Stimulated activated CD8-positive, alpha-beta memory T cell treated with anti-CD3 and anti-CD28 coated beads, Interleukin-2, amount 100 ng/mL, for 1 hour (primary cell): ENCODE measurements at places on chromosomes 2 and 18.

DNA sequence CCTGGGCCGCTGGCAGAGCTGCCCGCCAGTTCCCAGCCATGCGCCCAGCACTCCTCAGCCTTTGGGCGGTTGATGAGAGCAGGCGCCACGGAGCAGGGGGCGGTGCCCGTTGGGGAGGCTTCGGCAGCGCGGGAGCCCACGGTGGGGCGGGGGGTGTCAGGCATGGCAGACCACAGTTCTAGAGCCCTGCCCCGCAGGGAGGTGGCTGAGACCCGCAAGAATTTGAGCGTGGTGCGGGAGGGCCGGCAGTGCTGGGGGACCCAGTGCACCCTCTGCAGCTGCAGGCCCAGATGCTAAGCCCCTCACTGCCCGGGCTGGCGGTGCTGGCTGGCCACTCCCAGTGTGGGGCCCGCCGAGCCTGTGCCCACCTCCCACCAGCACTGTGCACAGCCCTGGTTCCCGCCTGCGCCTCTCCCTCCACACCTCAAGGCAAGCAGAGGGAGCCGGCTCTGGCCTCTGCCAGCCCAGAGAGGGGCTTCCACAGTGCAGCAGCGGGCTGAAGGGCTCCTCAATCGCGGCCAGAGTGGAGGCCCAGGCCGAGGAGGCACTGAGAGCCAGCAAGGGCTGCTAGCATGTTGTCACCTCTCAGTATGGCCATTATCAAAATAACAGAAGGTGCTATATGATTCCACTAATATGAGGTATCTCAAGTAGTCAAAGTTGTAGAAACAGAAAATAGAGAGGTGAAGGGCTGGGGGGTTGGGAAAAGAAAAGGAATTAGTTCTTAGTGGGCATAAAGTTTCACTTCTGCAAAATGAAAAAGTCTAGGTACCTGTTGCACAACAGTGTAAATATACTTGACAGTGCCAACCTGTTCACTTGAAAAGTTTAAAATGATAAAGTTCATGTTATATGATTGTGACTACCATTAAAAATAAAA, 72.3 kb downstream of the SH3YL1 start:
- no peak for DNase-seq

DNA sequence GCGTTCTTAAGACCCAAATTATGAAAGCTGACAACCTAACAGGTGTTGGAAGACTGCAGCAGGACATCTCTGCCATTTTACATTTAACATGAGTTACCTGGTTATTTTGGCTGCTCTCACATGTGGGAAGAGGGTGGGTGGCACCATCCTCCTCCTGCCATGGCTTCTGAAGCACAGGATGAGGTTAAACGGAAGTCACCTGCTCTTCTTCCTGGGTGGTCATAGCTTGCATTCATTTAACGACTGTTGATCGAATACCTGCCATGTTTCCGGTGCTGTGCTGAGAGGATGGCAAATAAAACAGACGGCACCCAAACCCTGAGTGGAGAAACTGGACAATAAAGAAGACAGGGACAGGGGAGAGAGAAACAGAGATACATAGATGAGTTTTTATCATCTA, 118.0 kb downstream of the RHBDD1 start:
- no peak for DNase-seq

DNA sequence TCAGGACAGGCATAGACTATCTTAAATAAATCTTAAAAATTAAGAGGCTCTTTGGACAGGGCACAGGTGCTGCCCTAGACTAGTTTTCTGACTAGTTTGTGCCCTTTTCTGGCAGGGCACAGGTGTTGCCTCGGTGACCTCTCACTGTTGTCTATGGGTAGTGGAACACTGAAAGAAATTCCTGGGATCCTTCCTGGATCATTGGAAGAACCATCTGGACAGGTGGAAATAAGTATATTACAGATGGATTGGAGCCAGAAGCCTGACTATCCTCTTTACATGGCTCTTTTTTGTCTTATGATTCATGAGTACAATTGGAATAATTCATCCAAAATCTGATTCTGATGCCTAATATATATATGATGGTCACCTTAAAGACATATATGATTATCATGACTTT, 286.6 kb downstream of the RIT2 start:
- DNase-seq = no peak

DNA sequence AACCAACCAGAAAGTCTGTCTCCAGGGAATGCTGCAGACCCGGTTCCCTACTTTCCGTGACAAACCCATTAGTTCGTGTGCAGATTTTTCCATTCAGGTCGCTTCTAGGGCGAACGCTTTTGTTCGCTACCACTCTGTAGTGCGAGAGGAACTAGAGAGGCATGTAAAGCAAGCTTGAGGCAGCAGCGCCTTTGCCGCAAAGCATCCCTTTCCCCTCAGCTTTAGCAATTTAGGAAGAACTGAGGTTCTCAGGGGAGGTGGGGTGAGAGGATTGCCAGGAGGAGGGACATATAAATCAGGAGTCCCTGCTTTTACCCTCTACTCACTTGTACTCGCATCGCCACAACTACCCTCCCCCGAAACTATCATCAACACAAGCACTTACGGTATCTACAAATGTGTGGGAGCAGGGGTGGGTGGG, 748 bp upstream of the ZNF804A start:
- DNase-seq = no peak

GRCh38 chr2:13056259-13056843, 339.6 kb downstream of the TRIB2 start:
- DNase-seq = no peak

DNA sequence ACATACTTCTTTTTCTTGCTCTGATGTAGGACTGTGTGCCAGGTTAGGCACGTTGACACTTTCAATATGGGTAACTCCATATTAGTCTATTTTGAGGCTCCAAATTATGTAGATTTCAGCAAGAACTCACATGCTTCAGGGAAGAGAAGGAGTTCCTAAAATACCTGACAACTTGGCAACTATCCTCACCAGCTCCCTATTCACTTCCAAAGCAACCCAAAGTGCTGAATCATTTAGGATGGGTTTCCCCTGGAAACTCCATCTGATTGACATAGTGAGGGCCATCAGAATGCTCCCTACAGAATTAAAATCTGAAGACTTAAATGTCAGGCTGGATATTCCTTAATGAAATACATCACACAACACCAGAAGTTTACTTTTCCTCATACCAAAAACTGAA, 32.5 kb upstream of the NFU1 start:
- no peak for DNase-seq

- no peak for DNase-seq
These were observed 86.5 kb upstream of the TTC39C start for GRCh38 chr18:23927821-23928746.

DNA sequence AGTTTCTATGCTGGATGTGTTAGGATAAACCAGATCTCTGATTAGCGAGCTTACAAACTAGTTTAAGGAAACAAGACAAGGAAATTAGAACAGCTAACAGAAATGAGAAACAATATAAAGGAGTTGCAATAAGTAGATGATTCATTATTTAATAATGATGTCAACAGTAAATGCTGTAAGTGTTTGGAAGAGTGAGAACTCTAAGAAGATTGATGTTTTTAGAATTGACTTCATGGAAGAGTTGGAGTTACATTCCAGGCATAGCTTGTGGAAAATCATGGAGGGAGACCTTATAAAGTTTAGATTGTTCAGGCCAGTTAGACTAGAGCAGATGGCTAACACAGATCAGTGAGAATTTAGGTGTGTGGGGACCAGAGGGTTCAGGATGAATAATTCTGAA, 32.6 kb downstream of the PPP1R1C start:
- DNase-seq = no peak

DNA sequence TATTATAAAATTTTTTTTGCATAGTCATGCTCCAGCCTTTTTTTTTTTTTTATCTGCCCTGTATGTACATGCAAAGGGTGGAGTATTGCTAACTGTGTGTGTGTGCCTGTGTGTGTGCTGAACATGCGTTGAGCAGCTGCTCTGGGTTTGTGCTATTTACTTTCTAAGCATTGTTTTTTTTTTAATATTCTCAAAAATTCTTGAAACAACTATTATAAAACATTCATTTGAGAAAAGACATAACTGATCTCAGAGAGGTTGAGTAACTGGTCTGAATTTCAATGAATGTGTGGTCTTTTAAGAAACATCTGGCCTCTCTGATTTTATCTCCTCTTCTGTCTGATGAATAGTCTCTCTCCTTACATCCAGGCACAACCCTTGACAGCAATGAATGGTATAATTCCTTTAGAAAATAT, 366.0 kb upstream of the SLC14A2 start:
- DNase-seq = no peak

GRCh38 chr2:197254776-197255530, 55.6 kb downstream of the ANKRD44 start:
- DNase-seq = no peak

GRCh38 chr2:232321156-232321816, 57.3 kb upstream of the ALPP start:
- no peak for DNase-seq

- no peak for DNase-seq
These were observed 5.5 kb downstream of the UBE2E3 start for GRCh38 chr2:180985771-180986395.

- no peak for DNase-seq
These were observed 854.3 kb upstream of the ACVR2A start for GRCh38 chr2:146990311-146991054.

- DNase-seq = peak; percentile 33
These were observed 193.7 kb upstream of the ID2 start for GRCh38 chr2:8488001-8488738.

DNA sequence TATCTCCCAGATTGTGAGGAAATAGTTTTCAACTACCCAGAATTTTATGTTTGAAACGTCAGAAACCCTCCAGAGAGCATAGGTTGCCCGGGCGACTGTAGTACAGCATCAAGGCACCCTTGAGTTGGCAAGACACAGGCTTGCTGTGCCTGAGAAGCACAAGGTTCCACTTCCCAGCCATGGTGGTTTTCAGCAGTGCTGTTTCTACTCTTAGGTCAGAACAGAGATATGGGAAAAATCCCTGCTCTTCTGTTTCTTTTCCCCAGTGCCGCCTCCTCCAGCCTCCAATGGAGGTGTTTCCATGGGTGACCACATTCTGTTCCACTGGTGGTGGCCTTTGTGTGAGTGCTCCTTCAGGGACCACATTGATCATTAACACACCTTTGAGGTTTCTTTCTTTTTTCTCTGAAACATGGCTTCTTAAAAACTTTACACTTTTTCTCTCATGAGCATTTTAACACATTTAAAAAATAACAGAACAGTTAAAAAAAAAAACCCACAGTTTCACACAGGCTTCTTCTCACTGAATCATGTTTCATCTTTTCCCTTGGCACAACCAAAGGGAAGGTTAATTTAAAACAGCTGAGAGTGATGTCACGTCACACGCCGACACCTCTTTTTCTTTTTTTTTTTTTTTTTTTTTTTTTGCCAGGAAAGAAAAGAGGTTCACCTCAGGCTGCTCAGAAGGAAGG, 229.3 kb upstream of the HDAC4 start:
- no peak for DNase-seq

- DNase-seq = no peak
These were observed 33.6 kb upstream of the CD28 start for GRCh38 chr2:203672856-203673255.

GRCh38 chr2:68466778-68467076, 367 bp downstream of the FBXO48 start:
- no peak for DNase-seq

- DNase-seq = no peak
These were observed 33.9 kb downstream of the SOWAHC start for GRCh38 chr2:109648041-109648527.

GRCh38 chr2:219125886-219126270, 34.7 kb downstream of the NHEJ1 start:
- no peak for DNase-seq

- no peak for DNase-seq
These were observed 270.2 kb downstream of the LOXHD1 start for GRCh38 chr18:46386788-46387187.

GRCh38 chr2:101112772-101113157, 38.4 kb downstream of the TBC1D8 start:
- DNase-seq = no peak

GRCh38 chr2:208929139-208929864, 494.5 kb upstream of the MAP2 start:
- DNase-seq = no peak

DNA sequence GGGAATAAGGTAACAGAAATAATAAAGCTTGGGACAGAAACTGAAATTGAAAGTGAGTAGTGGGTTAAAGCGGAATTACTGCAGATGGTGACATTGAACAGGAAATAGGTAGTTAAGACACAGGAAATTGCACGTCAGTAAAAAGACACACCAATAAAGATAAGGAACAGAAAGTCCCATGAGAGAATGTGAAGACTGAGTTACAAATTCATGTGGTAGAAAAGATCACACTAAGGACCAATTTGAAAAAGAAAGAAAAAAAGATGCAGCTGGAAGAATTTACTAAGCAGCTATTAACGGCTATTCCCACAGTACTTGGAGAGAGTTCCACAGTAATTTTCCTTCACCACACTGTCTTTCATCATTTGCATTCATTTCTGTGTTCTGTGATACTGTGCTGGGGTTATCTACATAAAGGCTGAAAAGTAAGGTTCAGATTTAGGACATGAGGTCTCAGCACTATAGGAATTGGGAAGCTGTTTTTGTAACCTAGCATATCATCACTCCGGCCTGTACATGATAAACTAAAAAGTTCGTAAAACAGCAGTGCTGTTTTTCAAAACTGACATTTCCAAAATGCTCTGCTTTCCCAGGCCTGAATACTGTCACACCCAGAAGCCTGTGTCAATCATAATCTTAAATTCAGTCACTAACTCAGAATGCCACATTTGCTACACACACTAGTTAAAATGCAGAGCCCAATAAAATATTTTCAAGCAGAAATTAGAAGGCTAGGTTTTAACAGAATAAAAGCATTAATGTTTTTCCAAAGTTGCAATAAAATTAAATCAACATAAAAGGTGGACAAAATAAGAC, 42.9 kb downstream of the SRBD1 start:
- no peak for DNase-seq

DNA sequence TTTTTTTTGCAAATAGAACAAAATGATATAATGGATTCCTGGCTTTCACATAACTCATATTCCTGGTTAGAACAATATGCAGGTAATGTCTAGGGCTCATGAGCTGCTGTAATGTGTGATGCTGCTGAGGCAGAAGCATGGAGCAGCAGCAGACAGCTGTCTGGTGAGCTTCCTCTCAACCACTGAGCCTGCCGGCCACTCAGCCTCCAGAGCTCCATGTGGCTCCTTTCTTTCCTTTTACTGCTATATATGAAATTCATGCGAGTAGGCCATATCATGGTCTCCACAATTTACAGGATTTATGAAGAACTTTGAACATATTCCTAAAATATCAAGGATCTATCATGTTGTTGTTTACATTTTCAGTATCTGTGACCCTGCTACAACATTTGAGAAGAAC, 120.9 kb downstream of the MEP1B start:
- no peak for DNase-seq
